ENCODE measurements at places on chromosomes 7 and 10.
A peak's percentile ranks its signal among the peaks of the same experiment; 100 is the strongest.

- DNase-seq, result peak; percentile 31
These were observed 863 bp downstream of the ST8SIA6 start for GRCh38 chr10:17453373-17454091.

GRCh38 chr7:114688443-114689055 lies 233.3 kb upstream of the MDFIC start:
- no peak for DNase-seq

DNA sequence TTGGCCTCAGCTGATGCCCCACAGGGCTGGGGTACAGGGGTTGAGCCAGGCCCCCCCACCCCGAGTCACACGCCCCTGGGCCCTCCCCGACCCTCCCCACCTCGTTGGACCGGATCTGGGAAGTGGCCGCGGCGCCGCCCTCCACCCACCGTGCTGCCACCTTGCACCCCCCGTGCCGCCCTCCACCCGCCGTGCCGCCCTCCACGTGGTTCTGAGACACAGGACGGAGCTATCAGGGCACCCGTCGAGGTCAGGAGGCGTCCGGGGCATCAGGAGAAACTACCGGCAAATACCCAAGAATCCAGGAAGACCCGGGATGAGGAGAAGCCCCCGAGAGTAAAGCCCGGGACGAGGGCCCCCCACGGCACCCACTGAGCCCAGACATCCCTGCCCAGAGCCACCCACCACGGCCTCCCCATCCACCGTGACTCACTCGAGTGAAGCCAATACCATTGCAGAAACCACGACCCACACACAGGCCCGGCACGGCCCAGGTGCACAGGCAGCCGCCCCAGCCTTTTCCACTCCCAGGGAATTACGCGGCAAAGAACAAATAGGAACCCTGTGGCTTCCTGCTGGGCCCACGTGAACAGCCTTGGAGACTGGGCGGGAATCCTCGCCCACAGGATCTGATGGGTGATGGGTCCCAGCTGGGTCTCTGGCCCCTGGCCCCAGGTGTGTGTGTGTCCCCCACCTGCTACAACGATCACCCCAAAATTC lies 34.0 kb downstream of the ADAP1 start:
- DNase-seq, result no peak

DNA sequence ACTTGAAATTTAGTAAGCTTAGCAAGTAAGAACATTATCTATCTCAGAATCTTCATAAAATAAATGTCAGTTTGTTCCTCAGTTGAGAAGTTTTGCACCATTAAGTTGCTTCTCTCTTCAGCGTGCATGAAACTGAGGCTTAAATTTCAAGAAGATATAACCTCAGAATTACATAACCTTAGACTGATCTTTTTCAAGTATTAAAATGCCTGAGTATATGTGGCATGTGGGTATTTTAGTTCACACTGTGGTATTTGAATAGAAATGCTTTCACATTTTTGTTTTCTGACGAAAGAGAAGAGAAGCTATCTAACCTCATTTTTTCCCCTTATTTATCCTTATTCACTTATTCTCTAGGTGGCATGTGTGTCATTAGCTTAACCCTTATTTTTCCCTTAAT lies 104.1 kb downstream of the PHF14 start:
- peak; percentile 16 for DNase-seq

- no peak for DNase-seq
These were observed 30.2 kb upstream of the GIMAP8 start for GRCh38 chr7:150420242-150420641.

DNA sequence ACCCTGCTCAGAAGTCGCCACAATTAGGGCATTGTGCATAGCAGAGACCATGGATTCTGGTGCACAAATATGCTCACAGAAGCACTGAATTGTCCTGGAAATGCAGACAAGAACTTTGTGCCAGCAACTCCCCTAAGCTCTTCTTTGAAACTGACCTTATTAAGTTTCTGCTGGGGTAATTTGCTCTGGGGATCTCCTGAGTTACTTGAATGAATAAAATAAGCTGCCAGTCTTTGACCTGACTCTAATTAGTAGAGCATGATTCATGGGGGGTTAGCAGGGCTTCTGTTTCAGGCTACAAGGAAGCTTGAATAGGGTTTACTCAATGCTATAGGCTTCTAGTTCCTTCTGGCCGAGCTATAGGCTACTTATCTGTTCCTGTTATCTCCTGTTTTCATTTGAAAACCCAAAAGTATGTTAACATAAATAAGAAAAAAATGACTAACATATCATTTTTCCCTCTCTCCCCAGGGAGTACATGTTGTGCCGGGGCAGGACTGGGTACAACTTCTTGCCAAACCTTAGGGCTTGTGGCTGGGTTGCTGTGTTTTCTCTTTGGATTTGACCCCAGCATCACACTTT lies 169.0 kb upstream of the TMEM229A start:
- DNase-seq, result no peak

- peak; percentile 53 for DNase-seq
These were observed 184.1 kb downstream of the NOC3L start for GRCh38 chr10:94178475-94179253.

- peak; percentile 50 for DNase-seq
These were observed 18.6 kb downstream of the NSMCE4A start for GRCh38 chr10:121956111-121957061.

DNA sequence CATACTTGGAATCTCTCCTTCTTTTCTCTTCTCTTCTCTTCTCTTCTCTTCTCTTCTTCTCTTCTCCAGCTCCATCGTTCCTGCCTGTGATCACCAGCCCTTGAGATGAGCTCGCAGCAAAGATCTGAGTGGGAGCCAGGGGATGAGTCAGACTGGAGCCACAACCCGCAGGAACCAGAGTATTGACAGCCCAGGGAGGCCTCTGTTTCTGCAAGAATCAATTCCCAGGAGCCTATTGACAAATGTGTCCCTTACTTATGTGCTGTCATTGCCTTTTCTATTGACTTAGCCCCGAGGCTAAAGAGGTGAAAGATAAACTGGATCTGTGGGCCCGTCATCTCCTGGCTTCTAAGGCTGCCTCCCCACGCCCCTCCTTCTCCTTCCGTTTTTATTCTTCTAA lies 13.1 kb upstream of the HABP2 start:
- DNase-seq, result peak; percentile 70

GRCh38 chr10:50033481-50033880 lies 34.3 kb upstream of the WASHC2A start:
- DNase-seq, result peak; percentile 65

DNA sequence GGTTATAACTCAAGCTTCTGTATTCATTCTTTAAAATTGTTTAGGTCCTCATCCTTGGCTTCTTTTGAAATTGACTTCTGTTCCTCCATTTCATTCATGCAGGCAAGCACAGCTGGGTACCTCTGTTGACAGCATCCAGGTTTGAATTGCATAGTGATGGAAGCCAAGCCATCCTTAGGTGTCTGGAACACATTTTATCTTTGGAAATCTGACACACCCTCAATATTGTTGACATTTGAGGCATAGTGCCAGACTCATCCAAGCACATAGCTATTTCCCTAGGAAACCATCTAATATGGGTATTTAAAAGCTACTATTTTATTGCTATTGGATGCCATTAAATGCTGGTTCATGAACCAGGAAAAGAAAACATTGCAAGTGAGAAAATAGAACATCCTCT lies 142.1 kb upstream of the PTPRZ1 start:
- no peak for DNase-seq

DNA sequence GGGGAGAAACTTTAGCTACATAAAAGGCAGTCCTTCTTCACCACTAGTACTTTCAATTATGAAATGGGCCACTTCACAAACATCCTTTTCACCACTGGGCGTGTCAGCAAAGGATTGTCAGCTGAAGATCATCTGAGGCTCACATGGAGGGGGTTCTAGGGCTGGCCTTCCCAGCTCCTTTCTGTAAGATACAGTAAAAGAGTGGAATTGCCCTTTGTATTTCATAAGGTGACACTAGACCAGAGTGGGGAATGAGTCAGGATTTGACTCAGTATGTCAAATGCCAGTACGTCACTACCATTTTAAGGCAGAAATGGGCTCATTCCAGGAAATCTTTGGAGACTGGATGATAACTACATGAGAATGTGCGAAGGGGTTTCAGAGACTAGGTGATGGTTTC lies 21.2 kb upstream of the BLOC1S2 start:
- DNase-seq, result peak; percentile 48

- DNase-seq, result no peak
These were observed 103.7 kb upstream of the AOAH start for GRCh38 chr7:36827726-36828703.

GRCh38 chr10:74585231-74586087 lies 240.9 kb upstream of the KAT6B start:
- peak; percentile 21 for DNase-seq

GRCh38 chr10:16728266-16728665 lies 89.0 kb downstream of the RSU1 start:
- no peak for DNase-seq

Measured in EH (cell line).